ENCODE measurements at places on chromosomes 3 and 15.

DNA sequence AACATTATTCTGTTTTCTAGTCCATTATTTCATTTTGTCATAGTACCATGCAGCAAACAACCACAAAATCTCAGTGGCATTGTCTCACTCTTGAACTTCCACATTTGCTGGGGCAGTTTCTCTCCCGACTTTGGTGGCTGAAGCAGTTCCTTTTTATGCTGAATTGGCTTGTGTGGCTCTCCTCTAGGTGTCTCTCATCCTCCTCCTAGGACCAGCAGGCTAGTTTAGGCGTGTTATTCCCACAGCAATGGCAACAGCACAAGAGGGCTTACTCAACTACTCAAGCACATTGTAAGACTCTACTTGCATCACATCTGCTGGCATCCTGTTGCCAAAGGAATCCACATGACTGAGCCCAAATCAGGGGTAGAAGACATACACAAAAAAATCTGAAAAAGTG, 201.8 kb upstream of the KCNH8 start:
- DNase-seq, result no peak

DNA sequence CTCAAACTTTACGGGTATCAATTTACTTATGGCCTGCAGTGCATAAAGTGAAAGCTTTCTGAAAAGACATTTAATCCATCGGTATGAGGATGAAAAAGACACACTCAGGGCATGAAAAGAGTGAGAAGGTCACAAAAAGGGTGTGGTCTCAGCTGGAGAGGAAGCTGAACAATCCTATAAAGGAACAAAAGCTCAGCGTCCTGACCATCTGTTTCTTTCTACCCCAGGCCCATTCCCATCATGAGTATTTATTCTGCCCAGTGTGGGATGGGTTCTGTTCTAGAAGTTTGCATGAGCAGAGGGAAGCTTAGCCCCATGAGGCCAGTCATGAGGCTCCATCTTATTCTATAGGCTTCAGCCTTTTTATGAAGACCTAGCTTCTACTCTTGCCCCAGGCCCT, 144.6 kb downstream of the LPP start:
- no peak for DNase-seq

DNA sequence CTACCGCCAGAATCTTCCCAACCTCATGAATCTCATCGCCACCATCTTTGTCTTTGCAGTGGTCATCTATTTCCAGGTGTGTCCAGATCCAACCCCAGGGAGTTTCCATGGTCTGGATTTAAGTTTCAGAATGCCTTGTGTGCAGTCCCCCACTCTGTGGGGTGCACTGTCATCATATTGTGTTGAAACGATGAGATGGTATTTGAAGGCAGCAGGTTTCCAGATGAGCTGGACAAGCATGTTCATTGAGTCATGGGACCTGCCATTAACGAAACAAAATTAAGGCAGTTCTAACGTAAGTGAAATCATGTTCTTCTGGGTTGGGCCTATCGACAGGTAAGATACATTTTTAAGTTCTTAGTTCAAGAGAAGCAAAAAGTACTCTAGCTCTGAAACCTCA, 12.7 kb downstream of the SEC61A1 start:
- DNase-seq, result no peak

- no peak for DNase-seq
These were observed 16.2 kb downstream of the MB21D2 start for GRCh38 chr3:192901435-192901834.

- no peak for DNase-seq
These were observed 337.8 kb downstream of the ROBO2 start for GRCh38 chr3:77377717-77378116.

- DNase-seq, result peak; percentile 17
These were observed 1.4 kb downstream of the MBNL1 start for GRCh38 chr3:152269831-152270734.

GRCh38 chr3:193777524-193777923, 184.5 kb downstream of the OPA1 start:
- no peak for DNase-seq

- no peak for DNase-seq
These were observed 67.9 kb upstream of the GUCA1C start for GRCh38 chr3:109021556-109021955.

DNA sequence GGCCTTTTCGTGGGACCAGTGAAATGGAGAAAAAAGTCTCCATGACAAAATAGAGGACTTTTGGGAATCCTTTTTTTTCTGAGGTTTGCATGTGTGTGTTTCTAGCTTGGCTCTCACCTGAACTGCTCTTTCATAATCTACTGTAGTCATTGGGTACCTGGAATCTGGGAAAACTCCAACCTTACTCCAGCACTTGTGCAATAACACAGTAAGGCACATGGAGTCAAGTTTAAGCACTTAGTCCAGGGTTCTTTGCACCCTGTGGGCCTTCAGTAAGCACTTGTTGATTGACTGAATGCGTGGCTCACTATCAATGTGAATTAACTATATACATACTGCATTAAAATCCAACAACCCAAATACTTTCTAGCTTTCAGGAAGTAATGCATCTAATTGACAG, 299.5 kb downstream of the ZBTB20 start:
- DNase-seq, result no peak

DNA sequence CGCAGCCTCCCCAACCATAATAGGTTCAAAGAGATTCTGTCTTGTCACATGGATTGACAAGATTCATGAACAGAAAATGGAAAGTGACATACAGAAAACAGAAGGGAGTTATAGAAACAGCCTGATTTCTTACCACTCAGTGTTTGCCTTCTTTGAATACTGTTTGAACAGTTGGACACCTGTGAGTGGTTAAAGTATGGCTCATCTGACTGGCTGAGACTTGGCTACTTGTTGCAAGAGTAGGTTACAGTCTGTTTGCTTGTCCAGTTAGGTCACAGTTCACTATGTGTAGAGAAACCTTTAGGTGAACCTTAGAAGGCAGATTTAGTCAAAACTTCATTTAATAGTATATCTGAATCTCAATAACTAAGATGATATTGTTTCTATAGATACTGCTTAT, 1003.9 kb upstream of the EPHA6 start:
- no peak for DNase-seq

DNA sequence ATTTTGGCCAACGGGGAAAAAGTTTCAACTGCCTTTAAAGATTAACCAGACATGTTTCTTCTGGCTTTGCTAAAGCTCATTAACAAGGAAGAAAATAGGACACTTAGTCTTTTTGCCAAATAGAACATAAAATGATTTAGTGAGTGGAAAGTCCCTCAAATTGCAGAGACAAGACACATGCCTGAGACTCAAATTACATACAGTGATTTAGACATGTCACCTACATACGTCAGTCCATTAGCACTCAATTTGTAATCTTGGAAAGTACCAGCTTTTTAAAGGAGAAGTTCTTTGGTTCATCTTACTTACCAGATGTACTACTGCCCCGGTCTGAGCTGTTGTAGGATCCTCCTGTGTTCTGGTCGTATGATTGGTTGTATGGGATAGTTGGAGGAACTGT, 1134.2 kb downstream of the ROBO1 start:
- no peak for DNase-seq

GRCh38 chr3:35707904-35708303, 68.6 kb downstream of the ARPP21 start:
- DNase-seq, result no peak

GRCh38 chr3:52723935-52724334, 18.0 kb downstream of the SPCS1 start:
- DNase-seq, result no peak

- no peak for DNase-seq
These were observed 131.7 kb downstream of the STAG1 start for GRCh38 chr3:136620436-136620835.

DNA sequence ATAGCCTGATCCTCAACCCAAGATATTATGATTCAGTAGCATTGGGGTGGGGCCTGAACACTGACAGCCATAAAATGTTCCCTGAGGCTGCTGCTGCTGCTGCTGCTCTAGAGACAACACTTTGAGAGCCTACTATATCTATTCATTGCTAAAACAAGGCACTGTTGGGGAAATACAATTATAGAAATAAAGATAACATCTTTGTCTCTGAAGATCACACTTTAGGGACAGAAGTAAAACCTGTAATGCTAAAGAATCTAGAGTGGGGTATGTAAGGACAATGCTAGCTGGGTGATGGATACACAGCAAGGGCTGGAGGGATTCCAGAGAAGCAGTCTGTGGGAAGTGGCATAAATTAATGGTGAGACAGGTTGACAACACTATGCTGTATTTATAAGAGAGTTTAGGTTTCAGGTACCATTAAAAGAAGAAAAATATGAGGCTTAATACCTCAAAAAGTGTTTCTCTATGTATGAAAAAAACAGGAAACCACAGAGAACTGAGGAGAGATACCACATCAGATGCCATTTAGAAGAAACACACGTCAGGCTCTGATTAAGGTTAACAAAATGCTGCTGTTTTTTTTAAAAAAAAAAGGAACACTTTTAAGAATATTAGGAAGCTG, 115.9 kb downstream of the CBLB start:
- DNase-seq, result peak; percentile 29

GRCh38 chr15:84761607-84762131, 13.3 kb downstream of the ZNF592 start:
- no peak for DNase-seq

- DNase-seq, result no peak
These were observed 56.1 kb upstream of the USP3 start for GRCh38 chr15:63448266-63448665.

DNA sequence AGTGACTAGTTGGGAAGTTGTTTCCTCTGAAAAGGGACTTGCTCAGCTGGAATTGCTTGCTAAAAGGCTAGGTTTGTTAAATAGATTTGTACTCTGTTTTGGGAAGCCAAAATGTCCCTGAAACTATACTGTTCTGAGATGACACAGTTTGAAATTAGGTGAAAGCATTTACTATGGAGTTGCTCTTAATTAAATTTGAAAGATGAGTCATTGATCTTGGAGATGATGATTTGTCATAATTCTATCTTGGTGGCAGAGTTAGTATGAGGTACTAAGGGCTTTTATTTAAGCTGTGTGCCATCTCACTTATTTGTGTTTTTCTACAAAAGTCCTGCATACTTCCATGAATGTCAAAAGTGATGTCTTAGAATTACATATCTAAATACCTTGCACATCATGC, 320.9 kb downstream of the PTPRG start:
- DNase-seq, result no peak

GRCh38 chr3:70006089-70006488, 6.6 kb downstream of the SAMMSON start:
- no peak for DNase-seq
